ENCODE measurements at places on chromosomes 11 and 22.

DNA sequence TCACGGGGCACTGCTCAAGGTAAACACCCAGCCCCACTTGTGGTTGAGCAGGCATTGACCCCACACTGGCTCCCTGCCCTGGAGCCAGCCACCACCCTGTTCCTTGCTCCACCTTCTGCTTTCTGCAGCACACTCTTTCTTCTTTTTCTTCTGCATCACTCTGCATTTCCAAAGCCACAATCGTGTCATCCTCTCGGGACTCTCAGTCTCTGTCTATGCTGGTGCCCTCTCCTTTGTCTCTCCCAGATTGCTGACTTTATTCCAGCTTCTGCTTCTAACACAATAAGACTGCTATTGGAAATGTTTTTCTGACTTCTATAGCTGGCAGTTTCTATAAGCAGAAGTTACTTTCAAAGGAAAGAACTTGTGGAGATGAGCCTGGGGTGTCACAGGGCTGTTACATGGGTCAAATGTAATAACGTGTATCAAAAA lies 14.4 kb downstream of the GRAP2 start:
- no peak overlapping the region for H3K27ac ChIP-seq
- peaks cover 18% of the 10 kb centered on the region for H3K27me3 ChIP-seq
- no peaks in the 10 kb centered on the region for H3K4me1 ChIP-seq
- H3K36me3 ChIP-seq, result no peaks in the 10 kb centered on the region
- H3K4me3 ChIP-seq, result no peak overlapping the region

GRCh38 chr11:98568013-98568412 lies 452.7 kb upstream of the CNTN5 start:
- H3K4me3 ChIP-seq, result no peak overlapping the region
- no peak for DNase-seq
- H3K27ac ChIP-seq, result no peak overlapping the region
- no peaks in the 10 kb centered on the region for H3K36me3 ChIP-seq
- H3K27me3 ChIP-seq, result no peaks in the 10 kb centered on the region

GRCh38 chr22:29267858-29268510 lies at the start of the genes EWSR1 and RHBDD3:
TSS of gene EWSR1 (plus strand) at chr22:29268268. CDS start at chr22:29268337, 69 bp downstream.
TSS of gene RHBDD3 (minus strand) at chr22:29267981. CDS start at chr22:29265626, 2,355 bp downstream.
- peak within 1 kb of the TSS; percentile 84 for H3K27ac ChIP-seq
- peaks cover 20% of the 10 kb centered on the region for H3K4me1 ChIP-seq
- no peaks in the 10 kb centered on the region for H3K27me3 ChIP-seq

GRCh38 chr11:16825968-16826367 lies 87.5 kb downstream of the C11orf58 start:
- no peak for DNase-seq
- H3K36me3 ChIP-seq, result no peaks in the 10 kb centered on the region
- H3K4me1 ChIP-seq, result no peaks in the 10 kb centered on the region
- no peaks in the 10 kb centered on the region for H3K27me3 ChIP-seq
- H3K4me3 ChIP-seq, result no peak overlapping the region

DNA sequence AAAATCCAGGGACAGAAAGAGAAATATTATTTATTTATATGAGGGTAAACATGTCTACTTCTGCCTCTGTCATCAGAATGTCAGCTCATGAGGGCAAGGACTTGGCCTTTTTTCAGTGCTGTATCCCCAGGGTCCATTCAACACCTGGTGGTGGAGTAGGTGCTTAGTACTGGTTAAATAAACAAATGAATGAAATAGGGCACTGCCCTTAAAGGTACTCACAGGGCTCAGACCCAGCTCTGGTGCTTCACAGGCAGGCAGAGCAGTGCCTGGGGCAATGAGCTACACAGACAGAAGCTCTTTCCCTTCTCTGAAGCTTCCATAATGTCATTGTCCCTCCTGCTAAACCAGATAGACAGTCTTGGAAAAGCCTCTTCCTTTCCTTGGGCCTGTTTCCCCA lies 30.9 kb downstream of the P4HA3 start:
- no peaks in the 10 kb centered on the region for H3K36me3 ChIP-seq
- H3K4me1 ChIP-seq, result no peaks in the 10 kb centered on the region
- no peak for DNase-seq

- no peaks in the 10 kb centered on the region for H3K36me3 ChIP-seq
- H3K4me1 ChIP-seq, result no peaks in the 10 kb centered on the region
- no peak overlapping the region for H3K4me3 ChIP-seq
- DNase-seq, result no peak
- no peaks in the 10 kb centered on the region for H3K27me3 ChIP-seq
These were observed 251.0 kb downstream of the DCDC1 start for GRCh38 chr11:31118566-31118965.

GRCh38 chr11:116070520-116070919 lies 566.3 kb upstream of the CADM1 start:
- no peaks in the 10 kb centered on the region for H3K27me3 ChIP-seq
- DNase-seq, result no peak
- no peak overlapping the region for H3K27ac ChIP-seq
- no peak overlapping the region for H3K4me3 ChIP-seq
- H3K36me3 ChIP-seq, result no peaks in the 10 kb centered on the region

DNA sequence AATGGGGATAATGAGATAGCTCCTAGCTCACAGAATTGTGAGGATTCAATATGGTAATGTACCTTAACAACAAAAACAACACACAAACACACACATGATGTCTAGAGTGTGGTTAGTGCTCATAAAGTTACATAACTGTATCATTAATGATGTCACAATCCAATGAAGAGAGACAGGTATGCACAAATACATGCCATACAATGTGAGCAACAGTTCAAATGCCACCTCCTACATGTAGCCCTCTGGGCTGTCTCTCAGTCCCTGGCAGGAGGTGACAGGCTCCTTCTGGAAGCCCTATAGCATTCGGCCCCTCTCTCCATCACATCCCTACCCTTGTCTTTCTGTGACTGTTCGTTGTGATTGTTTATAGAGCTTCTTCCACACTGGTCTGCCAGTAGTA lies 8.3 kb upstream of the MICALL1 start:
- peak overlapping the region; percentile 98 for H3K27ac ChIP-seq
- H3K36me3 ChIP-seq, result no peaks in the 10 kb centered on the region
- H3K4me3 ChIP-seq, result no peak overlapping the region
- DNase-seq, result no peak
- peaks cover 52% of the 10 kb centered on the region for H3K4me1 ChIP-seq

- H3K4me3 ChIP-seq, result no peak overlapping the region
- no peaks in the 10 kb centered on the region for H3K27me3 ChIP-seq
- no peak for DNase-seq
- H3K4me1 ChIP-seq, result no peaks in the 10 kb centered on the region
- H3K27ac ChIP-seq, result no peak overlapping the region
These were observed 135.0 kb downstream of the BUD13 start for GRCh38 chr11:116637766-116638165.

DNA sequence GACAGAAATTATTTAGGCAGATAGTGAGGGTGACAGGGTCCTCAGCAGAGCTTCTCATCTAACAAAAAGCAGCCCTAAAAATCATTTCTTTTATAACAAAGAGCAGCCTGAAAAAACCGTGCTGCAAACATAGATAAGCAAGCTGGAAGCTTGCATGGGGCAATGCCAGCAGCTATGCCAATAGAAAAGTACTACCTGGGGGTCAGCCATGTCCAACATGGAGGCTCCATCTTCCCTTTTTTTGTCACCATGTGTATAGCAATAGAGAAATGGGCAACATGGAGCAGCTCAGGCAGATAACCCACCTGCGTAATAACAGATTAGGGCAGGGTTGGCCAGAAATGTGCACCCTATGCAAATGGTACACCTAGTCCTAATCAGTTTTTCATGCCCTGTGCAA lies 57.4 kb upstream of the IGLL5 start:
- no peak for DNase-seq
- no peaks in the 10 kb centered on the region for H3K36me3 ChIP-seq
- no peak overlapping the region for H3K4me3 ChIP-seq

- H3K27me3 ChIP-seq, result no peaks in the 10 kb centered on the region
- no peaks in the 10 kb centered on the region for H3K4me1 ChIP-seq
- no peaks in the 10 kb centered on the region for H3K36me3 ChIP-seq
- no peak overlapping the region for H3K27ac ChIP-seq
- no peak for DNase-seq
These were observed 47.0 kb downstream of the WT1 start for GRCh38 chr11:32388365-32388764.

- no peaks in the 10 kb centered on the region for H3K4me1 ChIP-seq
- H3K27ac ChIP-seq, result no peak overlapping the region
- DNase-seq, result no peak
- H3K4me3 ChIP-seq, result no peak overlapping the region
These were observed 49.1 kb downstream of the CERK start for GRCh38 chr22:46688949-46689348.

GRCh38 chr22:29109822-29110221 lies 37.0 kb downstream of the KREMEN1 start:
- H3K4me1 ChIP-seq, result no peaks in the 10 kb centered on the region
- DNase-seq, result no peak
- H3K36me3 ChIP-seq, result no peaks in the 10 kb centered on the region

GRCh38 chr22:50061141-50061823 lies 3.2 kb upstream of the TTLL8 start:
- H3K4me1 ChIP-seq, result no peaks in the 10 kb centered on the region
- H3K27ac ChIP-seq, result no peak overlapping the region
- peaks cover 22% of the 10 kb centered on the region for H3K27me3 ChIP-seq
- DNase-seq, result no peak

- DNase-seq, result no peak
- H3K36me3 ChIP-seq, result peaks cover 17% of the 10 kb centered on the region
- H3K27ac ChIP-seq, result peak overlapping the region; percentile 96
- H3K4me3 ChIP-seq, result no peak overlapping the region
These were observed 32.2 kb downstream of the C2CD3 start for GRCh38 chr11:74138572-74138971.

- no peak for DNase-seq
- no peaks in the 10 kb centered on the region for H3K4me1 ChIP-seq
- H3K4me3 ChIP-seq, result no peak overlapping the region
- H3K27ac ChIP-seq, result no peak overlapping the region
- H3K27me3 ChIP-seq, result no peaks in the 10 kb centered on the region
These were observed 24.3 kb downstream of the SLC25A18 start for GRCh38 chr22:17587629-17588028.

- no peak overlapping the region for H3K27ac ChIP-seq
- H3K36me3 ChIP-seq, result peaks cover 10% of the 10 kb centered on the region
- DNase-seq, result no peak
- no peaks in the 10 kb centered on the region for H3K27me3 ChIP-seq
These were observed 5.3 kb upstream of the JAML start for GRCh38 chr11:118230088-118230487.

GRCh38 chr11:9962722-9963121 lies 298.8 kb downstream of the SWAP70 start:
- H3K4me3 ChIP-seq, result no peak overlapping the region
- no peaks in the 10 kb centered on the region for H3K27me3 ChIP-seq
- peaks cover 41% of the 10 kb centered on the region for H3K36me3 ChIP-seq
- no peak overlapping the region for H3K27ac ChIP-seq

DNA sequence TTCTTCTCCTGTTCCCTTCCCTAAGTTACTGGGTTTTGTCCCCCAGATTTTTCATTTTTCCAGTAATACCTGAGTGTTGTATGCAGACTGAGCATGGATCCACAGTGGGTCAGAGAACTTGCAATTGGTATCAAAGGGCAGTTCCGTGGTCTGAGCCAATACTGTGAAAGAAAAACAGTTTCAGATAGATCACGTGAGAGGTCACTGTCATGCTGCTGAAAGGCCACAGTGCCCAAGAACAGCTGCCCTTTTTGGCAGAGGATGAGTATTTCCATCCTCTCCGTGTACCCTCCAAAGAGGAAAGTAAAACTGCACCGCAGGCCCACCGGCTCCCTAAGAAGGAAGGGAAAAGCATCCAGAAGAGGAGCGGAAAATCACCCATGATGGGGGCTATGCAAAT lies 73.0 kb upstream of the TBCEL start:
- H3K4me3 ChIP-seq, result no peak overlapping the region
- H3K4me1 ChIP-seq, result no peaks in the 10 kb centered on the region
- H3K36me3 ChIP-seq, result no peaks in the 10 kb centered on the region
- H3K27me3 ChIP-seq, result peaks cover 7% of the 10 kb centered on the region
- no peak overlapping the region for H3K27ac ChIP-seq

- DNase-seq, result no peak
- H3K4me3 ChIP-seq, result no peak overlapping the region
- H3K4me1 ChIP-seq, result peaks cover 3% of the 10 kb centered on the region
- H3K36me3 ChIP-seq, result 0 out of 2 replicates have a peak, but pooled peaks cover 4% of the 10 kb centered on the region
These were observed 901 bp upstream of the PARVA start for GRCh38 chr11:12376259-12377081.

DNA sequence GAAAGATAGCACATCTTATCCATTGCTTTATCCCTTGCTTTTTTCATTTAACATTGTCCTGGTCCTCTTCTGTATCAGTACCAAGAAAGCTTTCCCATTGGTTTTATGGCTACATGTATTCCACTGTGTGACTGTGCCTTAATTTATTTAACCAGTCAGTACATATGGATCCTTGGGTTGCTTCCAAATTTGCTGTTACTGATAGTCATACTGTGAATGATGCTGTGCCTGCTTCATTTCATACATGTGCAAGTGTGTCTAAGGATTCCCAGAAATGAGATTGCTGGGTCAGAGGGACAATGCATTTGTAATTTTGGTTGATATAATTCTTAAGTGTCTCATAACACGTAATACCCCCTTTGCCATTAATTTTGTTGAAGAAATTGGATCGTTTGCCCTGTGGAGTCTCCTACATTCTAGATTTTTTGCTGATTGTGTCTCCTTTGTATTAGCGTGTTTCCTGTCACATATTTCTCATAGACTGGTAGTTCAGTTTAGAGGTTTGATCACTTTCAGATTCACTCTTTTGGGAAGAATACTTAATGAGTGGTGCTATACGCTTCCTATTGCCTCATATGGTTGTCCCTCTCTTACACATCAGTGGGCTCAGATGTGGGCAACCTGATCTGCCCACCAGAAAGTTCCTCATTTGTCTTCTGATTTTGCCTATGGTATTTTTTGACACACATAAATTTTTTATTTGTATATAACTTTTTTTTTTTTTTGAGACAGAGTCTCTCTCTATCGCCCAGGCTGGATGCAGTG lies 35.3 kb downstream of the MYBPC3 start:
- no peaks in the 10 kb centered on the region for H3K4me1 ChIP-seq
- peaks cover 48% of the 10 kb centered on the region for H3K36me3 ChIP-seq
- H3K27me3 ChIP-seq, result no peaks in the 10 kb centered on the region
- DNase-seq, result no peak

DNA sequence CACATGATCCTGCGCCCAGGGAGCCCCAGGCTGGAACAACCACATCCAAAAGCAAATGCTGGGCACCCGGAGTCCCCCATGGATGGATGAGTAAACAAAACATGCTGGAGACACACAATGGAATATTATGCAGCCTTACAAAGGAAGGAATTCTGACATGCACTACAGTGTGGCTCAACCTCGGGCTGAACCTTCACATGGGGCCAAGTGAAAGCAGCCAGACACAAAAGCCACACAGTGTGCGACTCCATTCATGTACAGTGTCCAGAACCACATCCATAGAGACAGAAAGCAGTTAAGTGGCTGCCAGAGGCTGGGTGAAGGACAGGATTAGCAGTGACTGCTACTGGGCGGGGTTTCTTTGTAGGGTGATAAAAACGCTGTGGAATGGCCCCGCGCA lies 10.1 kb downstream of the POLR3H start:
- no peak for DNase-seq
- H3K36me3 ChIP-seq, result peaks cover 58% of the 10 kb centered on the region
- H3K27ac ChIP-seq, result no peak overlapping the region

All from RWPE2 (cell line).